ENCODE measurements at places on chromosomes 5 and 9.

DNA sequence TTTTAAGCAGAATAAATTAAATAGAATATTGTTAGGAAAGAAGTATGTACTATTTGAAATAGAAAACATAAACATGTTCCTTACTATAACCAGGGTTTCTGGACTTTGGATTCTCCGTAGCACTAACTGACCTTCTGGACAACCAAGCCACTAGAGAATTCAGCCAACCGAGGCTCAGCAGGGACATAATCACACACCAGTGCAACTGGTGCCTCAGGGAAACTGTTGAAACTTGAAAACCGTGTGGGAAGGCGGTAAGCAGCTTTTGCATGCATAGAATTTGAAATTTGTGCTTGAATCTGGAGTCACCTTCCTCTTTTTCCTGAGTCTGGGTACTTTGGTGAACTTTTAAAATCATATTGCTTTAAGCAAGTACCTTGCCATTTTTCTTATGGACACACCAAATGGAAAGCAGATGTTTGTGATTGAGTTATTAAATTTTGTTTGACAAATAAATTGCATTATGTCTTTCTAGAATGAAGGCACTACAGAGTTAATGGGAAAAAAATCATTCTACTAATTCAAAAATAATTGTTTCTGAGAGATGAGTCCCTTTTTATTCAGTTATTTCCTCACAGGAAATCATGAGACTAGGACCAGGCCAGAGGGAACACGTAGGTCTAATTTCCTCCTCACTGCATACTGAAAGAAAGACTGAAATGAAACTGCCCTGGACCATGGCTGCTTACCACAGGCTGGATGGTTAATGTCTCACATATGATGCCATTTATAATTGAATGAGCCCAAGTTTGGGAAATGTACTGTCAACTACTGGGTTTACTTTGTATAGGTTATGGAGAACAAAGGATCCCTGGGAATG is 20.6 kb upstream of the SCAMP1 start:
- no peak for DNase-seq

GRCh38 chr5:169923988-169924387 is 56.3 kb downstream of the INSYN2B start:
- no peak for DNase-seq

GRCh38 chr5:128174951-128175350 is 91.4 kb downstream of the SLC12A2 start:
- no peak for DNase-seq

DNA sequence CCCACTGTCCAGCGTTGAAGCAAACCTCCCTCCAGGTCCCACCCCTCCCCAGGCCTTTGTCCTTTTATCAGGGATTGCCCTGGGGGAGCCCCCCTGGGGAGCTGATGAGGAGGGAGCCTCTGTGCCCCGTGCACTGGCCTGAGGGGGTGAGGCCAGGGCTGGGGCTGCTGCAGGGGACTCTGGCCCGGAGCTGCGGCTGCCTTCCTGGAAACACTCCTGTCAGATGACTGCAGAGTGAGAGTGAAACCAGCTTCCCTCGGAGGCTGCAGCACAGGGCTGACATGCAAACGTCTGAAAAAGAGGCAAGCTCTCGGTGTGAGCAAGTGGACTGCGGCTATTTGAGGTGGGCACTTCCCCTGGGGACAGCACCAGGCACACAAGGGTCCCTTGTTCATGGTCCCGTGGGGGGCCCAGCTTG is 4.6 kb upstream of the TRAF2 start:
- DNase-seq, result no peak

DNA sequence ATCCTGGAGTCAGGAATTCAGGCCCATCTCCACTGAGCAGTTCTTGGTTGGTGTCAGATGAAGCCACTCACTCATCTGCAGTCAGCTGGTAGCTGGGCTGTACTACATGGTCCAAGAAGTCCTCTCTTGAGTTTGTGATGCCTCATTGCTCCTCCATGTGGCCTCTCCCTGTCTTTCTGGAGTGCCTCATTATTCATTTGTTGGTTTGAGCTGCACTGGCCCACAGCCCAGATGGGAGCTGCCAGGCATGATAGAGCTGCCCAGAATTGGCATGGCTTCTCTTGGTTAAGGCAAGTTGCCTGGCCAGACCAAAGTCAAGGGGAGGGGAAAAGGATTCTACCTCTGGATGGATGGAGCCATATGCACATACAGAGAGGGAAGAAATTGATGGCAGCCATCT is 8.0 kb downstream of the PTCD2 start:
- no peak for DNase-seq

GRCh38 chr5:135339623-135340022 is 59.4 kb downstream of the MACROH2A1 start:
- no peak for DNase-seq

- no peak for DNase-seq
Observed at GRCh38 chr5:67262956-67263355, 66.4 kb upstream of the CD180 start.

DNA sequence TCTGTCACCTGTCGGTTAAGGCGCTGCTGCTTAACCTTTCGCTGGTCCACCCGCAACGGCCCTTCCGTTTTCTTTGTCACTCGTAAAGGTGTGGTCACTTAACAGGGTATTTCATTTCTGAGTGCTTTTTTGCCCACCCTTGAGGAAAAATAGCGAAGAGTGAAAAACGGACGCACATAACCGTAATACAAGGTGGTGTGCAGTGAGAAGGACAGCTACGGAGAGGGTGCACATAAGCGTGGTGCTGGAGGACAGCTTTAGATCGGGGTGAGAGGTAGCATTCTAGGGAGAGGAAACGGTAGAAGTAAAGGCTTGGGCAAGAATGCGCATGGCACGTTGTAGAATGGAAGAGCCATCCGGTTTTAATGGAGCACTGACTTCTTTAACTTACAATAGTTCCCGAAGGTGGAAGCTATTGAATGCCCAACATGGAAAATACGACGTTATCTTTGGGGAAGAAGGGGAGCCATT is 761 bp downstream of the CCT5 start:
- no peak for DNase-seq

GRCh38 chr9:88477300-88477751 is 57.7 kb upstream of the NXNL2 start:
- no peak for DNase-seq

DNA sequence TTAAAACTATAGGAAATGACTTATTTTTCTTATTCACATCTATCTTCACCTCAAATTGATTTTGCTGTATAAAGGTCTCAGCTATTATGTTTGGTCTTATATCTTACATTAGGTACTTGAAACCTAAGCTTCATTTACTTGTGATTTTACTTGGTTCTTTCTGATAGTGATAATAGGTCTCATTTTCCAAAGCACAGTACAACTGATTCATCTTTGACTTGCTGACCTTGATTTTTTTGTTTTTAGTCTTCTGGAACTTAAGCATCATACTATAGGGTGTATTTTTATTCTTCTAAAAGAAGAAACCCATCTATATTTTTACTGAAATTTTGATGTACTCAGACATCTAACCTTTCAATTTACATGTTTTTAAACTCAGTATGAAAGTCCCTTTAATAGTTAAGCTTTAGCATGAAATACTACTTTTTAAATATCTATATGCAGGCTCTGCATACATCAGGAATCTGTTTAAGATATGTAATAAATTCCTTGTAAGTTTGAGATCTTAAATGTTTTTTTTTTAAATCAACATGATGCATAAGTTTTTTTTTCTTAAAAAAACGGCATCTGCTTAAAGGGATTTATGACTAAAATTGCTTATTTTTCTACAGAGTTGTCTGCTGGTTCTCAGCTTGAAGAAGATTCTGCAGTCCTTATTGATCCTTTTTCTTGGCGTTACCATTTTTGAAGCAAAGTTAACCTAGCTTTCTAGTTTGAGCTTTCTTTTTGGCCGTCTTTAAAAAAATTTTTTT is 13.3 kb downstream of the MATR3 start:
- DNase-seq, result no peak

DNA sequence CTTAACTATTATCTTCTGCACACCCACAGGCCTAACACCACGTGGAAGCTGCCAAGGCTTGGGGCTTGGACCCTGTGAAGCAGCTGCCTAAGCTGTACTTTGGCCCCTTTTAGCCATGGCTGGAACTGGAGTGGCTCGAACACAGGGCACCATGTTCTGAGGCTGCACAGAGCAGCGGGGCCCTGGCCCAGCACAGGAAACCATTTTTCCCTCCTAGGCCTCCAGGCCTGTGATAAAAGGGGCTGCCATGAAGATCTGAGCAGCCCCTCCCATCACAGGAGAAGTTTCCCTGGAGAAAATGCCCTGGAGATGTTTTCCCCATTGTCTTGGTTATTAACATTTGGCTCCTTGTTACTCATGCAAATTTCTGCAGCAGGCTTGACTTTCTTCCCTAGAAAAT is 126.3 kb downstream of the MELK start:
- DNase-seq, result no peak

DNA sequence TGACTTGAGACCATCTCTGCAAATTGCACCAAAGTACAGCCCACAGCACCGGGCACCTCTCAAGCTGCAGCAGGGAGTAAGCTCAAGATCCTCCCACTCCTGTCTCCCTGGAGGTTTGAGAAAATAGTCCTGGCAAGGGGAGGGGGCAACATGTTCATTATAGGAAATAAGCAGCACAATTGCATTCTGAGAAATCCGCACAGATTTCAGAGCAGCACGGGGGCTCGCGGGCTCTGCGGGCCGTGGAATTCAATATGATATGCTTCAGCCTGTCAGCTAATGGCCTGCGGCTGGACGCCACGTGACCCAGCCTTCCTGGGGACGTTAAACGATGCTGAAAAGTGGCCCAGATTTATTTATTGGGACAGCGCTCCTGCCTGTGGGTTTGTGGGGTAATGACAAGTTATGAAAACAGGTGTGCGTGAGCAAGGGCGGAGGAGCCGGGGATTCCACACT is 156.4 kb downstream of the DAB2IP start:
- no peak for DNase-seq

DNA sequence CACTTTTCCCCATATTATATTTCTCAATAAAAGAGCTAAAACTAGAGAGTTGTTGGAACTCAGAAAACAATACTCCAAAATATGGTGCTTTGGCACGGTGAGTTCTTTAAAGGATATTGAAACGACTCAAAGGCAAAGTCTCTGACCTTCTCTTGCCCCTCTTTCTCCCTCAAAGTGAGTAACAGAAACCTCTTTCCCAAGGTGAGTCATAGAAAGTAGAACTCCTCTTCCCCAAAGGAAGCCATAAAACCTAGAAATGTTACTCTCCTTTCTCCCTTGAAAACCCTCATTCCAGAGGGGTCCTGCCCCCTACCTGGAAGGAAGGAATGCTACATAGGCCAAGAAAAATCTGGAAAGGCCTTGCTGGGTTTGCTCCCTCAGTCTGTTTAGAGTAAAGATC is 47.5 kb downstream of the RAPGEF6 start:
- DNase-seq, result no peak

DNA sequence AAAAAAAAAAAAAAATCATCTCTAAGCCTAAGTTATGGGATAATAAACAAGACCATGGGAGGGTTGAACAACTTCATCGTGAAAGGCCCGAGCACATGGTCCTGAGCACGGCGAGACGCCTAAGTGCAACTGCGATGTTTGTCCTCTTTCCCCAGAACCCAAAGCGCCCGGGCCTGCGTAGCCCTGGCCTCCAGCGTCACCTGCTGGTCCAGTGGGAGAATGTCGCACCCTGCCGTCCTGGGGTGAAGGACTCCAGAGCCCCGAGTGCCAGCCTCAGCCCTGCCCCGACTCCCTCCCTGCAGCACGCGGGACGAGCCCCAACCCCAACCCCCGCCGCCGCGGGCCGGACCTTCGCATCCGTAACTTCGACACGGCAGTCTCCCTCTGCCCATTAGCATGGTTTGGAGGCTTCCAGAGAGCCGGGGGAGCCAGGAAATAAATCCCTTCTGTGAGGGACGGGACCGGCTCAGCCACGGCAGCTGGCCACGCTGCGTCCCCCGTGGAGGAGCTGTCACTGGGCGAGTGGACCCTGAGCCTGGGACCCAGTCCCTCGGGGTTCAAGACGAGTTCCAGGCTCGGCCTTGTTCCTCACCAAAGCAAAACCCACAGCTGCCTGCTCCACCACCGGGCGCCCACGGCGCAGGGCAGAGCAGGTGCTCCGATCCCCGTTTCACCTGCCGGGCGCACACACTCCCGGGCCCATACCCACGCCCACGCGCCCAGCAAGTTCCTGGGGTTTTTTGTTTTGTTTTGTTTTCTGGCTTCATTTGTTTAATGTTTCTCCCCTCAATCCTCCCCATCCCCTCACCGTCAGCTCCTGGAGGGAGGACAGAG is 132.5 kb upstream of the HAND1 start:
- no peak for DNase-seq

- DNase-seq, result no peak
Observed at GRCh38 chr5:146947181-146947941, 68.8 kb upstream of the PPP2R2B start.

- no peak for DNase-seq
Observed at GRCh38 chr9:19741178-19741577, 47.7 kb downstream of the SLC24A2 start.

DNA sequence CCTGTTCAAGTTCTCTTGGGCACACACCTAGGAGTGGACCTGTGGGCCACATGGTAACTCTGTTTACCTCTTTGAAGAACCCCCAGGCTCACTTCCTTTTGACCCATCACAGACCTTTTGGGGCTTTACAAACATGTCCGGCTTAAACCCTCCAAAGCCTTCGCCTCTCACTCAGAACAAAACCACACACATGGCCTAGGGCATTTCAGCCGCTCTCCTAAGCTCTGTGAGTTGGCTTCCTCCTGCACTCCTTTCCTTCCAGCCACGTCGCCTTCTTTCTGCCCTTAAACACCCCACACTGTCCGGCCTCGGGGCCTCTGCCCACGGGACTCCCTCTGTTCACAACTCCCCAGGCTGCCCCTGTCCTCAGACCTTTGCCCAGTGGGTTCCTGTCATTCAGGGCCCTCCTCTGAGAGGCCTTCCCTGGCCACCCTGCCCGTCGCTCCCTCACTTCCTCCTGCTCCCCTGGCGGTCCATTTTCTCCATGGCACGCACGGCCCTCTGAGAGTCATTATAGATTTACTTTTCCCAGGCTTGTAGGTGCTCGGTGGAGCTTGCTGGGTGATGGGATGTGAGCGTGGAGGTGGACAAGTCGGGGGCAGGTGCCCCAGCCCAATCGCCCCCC is 1.9 kb downstream of the DOK3 start:
- no peak for DNase-seq

- no peak for DNase-seq
Observed at GRCh38 chr9:22790329-22790728, 343.7 kb downstream of the DMRTA1 start.

- DNase-seq, result no peak
Observed at GRCh38 chr9:130174920-130175321, 2.7 kb downstream of the NCS1 start.

- no peak for DNase-seq
Observed at GRCh38 chr9:123712399-123712798, 217.5 kb downstream of the DENND1A start.

- no peak for DNase-seq
Observed at GRCh38 chr5:54663866-54664265, 146.3 kb downstream of the SNX18 start.

DNA sequence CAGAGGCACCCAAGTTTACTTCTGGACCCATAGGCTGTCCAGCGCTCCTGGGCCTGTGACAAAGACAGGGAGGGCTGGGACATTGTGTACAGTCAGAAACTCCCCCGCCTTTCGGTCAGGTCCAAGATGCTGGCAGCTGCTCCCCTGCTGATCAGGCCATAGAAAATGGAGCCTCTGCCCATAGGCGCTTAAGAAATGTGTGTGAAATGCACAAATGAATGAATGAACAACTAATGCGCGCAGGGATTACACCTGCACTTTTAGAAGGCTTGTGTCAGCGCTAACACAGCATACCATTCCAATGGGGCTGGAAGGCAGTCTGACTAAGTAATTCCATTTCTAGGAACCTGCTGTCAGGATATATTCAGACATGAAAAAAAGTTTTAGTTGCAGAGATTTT is 16.3 kb downstream of the PTPN3 start:
- no peak for DNase-seq

- DNase-seq, result peak; percentile 44
Observed at GRCh38 chr9:32378993-32379729, 5.3 kb upstream of the ACO1 start.
